ENCODE measurements at places on chromosomes 4 and X.

DNA sequence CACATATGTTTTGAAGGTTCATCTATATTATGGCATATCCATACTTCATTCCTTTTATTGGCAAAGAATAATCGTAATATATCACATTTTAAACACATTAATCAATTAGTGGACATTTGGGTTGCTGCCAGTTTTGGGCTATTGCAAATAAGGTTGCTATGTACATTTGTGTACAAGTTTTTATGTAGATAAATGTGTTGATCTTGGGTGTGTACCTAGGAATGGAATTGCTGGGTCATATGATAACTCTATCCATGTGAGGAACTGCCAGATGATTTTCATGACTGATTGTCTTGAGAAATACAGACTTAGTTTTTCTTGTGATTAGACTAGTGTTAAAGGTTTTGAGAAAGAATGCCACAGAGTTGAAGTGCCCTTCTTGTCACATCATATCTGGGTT lies 99.2 kb upstream of the RAB40AL start:
- DNase-seq: no peak

- DNase-seq: no peak
Measured at GRCh38 chr4:96681218-96681617, 841.3 kb downstream of the PDHA2 start.

DNA sequence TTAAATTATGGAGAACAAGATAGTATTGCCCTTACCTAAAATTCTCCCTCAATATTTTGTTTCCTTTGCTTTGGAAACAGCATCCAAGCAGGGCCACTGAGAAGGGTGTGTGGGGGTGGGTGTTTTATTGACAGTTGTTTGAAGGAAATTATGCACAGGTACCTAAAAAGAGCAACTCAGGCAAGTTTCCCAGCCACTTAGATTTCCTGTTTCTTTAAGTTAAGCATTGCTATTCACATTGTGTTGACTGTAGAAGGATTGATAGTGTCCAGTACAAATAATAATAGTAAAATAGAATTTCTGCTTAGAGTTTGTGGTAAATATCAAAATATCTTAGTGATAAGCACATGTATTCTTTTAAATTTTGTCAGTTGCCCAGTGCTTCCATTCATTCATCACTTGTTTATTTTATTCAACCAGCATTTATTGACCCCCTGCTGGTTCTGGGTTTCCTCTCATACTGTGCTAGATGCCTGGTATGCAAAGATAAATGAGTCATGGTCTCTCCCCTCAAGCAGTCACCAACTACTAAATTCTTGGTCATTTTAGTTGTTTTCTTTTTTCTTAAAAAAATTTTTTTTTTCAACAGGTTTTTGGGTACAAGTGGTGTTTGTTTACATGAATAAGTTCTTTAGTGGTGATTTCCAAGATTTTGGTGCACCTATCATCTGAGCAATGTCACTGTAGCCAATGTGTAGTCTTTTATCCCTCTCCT lies 50.0 kb downstream of the GALNT7 start:
- no peak for DNase-seq

DNA sequence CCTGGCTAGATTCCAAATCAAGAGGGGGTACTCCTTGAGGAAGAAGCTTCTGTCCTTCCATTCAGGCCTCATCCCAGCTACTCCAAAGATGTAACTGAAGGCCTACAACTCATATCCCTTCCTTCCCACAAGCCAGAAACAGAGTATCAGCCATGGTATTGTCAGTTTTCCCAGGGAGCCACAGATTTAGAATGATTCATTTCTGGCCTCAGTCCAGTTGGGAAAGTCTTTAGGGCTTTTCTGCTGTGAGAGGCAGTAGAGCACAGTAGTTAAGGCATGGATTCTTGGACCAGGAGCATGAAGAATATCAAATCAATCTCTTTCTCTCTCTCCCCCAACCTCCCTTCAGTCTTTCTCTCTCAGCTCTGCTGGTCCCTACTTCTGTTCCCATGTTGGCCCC lies 505.0 kb downstream of the BCOR start:
- no peak for DNase-seq

DNA sequence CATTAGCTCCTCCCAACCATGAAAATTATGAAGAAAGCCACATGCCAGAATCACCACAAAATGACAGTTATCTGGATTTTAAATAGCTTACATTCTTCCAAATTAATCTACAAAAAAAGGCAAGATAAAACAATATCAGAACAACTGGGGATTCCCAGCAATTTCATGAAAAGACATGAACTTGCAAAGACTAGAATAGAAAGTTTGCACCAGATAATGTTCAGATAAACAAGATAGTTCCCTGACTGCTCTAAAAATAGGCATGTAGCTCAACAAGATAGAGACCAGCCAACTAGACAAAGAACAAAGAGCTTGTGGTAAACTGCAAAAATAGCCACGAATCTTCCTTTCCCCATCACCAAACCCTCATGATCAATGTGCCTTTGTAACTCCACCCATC lies 30.3 kb upstream of the DDX53 start:
- no peak for DNase-seq
